ENCODE measurements at places on chromosomes 1 and 21.

- no peak for DNase-seq
Observed at GRCh38 chr21:24097181-24097580, 1510.1 kb downstream of the MRPL39 start.

GRCh38 chr1:85047144-85047471 is 1.2 kb downstream of the MCOLN3 start:
- DNase-seq = no peak

DNA sequence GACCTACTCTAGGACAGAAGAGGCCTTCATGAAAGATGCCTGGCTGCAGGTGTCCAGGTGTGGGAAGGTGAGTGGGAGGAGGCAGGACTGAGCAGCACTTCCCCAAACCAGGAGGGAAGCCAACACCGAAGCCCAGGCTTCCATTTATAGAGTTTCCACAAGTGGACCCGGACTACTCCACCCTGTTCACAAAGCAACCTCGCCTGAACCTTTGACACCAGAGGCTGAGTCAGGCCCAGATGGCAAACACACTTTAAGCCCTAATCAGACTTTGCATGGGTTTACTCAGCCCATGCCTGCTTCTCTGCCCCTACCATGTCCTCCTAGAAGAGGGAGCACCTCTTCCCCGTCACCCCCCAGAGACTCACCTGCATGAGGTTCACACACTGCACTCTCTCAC is 14.0 kb downstream of the PRR9 start:
- DNase-seq = no peak

- no peak for DNase-seq
Observed at GRCh38 chr1:102262994-102263393, 266.3 kb upstream of the OLFM3 start.

GRCh38 chr1:70140894-70141293 is 64.5 kb downstream of the LRRC40 start:
- no peak for DNase-seq

DNA sequence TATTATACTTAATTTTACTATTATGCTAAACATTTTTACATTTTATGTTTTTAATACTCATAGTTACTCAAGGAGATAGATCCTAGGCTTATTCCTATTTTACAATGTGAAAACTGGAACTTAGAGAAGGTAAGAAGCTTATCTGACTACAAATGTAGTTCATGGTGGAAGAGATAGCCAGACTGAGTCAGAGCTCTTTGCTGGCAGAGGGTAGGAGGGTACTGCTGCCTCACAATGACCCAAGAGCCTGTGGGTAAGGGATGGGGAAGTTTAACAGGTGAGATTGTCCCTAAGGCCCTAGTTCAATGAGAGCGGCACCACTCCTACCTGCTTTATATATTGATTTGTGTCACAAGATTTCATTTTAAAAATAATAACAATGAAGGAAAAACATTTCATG is 34.1 kb upstream of the NEK7 start:
- DNase-seq = no peak

DNA sequence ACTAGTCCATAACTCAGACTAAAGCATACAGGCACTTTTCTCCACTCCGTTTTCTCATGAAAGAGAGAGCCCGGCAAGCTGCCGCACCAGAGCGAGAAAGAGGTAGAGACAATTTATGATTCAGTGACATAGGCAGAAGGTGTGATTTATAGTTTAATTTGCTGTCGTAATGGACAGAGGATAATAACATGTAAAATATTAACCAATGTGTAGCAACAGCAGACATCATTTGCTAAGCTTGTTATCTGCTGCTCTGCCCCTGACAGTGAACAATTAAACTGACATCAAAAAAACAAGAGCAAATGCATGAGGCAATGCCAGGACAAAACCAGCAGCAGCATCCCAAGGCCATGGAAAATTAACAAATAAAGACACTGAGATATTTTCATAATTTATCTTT is 214.0 kb downstream of the ATG4C start:
- DNase-seq = no peak

DNA sequence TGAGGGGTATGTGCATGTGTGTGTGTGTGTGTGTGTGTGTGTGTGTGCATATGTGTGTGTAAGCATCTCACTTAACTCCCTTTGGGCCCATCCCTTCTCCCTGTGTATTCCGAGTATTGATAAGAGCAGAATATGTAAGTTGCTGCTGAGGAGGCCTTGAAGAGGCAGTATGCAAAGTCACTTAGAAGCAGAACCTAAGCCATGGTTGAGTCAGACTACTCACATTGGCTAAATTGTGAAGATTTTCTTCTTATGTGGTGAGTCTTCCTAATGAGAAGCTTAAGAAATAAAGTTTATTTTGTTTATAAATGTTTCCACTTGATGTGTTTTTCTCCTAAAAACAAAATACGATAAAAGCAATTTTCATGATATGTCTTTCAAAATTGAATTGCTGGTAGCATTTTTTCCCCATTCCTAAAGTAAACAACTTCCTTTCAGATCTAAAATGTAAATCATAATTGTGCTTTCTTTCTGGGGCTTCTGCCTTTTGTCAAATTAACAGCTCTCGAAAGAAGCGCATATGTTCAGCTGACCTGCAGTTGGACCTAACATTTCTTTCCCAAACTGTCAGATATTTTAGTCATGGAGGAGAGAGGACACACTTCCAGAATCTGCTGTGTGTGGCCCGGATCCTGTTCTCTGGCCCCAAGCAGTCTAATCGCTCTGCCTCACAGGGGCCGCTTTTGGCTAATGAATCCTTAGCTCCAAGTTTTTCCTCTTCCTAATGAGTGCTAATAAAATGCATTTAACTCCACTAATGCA is 284.0 kb downstream of the DUSP10 start:
- DNase-seq = no peak

DNA sequence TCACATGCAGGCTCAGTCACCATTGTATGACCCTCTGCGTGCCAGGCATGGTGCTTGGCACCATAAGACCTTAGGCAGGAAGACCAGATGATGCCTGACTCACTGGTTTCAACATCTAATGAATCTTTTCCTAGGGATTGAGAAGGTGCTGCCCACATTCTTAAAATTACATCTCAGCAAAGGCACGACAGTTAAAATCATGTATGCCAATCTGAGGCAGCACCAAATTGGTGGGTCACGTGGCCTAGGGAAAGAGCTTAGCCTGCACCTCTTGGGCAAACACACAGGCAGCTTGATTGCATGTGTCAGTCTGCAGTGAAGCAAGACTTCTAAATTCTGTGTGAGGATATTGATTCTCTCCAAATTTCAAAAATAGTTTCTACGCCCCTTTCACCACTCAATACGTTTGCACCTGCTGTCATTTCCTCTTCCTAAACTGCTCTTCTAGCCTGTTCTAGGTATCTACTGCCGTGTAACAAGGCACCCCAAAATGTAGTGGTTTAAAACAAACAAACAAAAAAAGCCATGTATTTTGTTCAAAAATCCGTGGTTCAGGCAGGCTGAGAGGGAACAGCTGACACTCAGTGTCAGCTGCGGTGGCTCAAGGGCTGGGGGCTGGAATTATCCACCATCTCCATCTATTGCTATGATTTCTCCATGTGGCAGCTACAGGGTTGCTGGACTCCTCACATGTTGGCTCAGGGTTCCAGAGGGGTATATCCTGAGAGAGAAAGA is 160.2 kb upstream of the FGGY start:
- no peak for DNase-seq

DNA sequence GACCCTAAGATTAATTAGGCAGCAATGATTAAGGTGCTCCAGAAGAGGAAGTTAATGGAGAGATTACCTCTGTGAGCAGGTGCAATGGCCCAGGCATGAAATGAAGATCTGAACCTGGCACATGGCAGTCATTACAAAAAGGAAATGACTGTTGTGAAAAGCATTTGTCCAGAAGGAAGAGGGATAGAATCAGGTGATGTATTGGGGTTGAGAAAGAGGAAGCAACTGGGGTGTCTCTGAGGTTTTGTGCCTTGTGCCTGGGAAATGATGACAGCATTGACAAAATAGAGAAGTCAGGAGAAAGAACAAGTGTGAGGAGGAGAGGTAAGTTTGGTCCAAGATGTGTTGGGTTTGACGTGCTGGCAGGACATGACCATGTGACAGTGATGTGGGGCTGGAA is 5.6 kb downstream of the CRCT1 start:
- DNase-seq = no peak

DNA sequence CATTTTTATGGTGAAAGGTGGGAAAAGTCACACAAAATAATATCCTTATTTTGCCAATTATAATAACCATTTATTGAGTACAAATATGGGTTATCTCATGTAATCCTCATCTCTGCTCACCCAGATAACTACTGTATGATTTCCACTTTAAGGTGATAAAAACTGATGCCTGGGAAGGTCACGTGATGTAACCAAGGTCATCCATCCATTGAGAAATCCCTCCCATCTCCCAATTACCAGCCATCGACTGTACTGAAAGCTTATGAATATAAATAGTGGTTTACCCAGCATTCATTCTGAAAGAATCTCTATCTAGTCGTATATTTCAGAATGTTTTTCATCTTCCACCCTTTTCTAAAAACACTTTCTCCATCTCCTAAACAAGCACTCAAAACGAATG is 55.0 kb upstream of the IFNAR2 start:
- no peak for DNase-seq

DNA sequence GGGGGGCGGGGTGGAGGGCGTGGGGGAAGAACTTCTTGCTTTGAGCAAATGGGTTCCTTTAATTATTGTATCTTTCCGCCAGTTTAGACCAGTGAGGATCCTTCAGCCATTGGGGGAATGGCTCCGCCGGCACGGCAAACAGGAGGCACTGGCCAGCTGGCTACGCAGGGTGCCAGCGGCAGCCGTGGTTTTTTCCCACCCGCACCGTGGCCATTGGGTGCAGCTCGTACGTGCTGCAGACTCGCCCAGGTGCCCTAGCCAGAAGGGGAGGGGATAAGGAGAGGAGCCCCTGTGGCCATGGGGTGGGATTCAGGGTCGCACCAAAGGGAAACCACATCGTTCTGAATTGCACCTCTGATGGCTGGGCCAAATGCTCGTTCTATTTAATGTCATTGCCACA is 65.6 kb downstream of the RGSL1 start:
- DNase-seq = no peak

DNA sequence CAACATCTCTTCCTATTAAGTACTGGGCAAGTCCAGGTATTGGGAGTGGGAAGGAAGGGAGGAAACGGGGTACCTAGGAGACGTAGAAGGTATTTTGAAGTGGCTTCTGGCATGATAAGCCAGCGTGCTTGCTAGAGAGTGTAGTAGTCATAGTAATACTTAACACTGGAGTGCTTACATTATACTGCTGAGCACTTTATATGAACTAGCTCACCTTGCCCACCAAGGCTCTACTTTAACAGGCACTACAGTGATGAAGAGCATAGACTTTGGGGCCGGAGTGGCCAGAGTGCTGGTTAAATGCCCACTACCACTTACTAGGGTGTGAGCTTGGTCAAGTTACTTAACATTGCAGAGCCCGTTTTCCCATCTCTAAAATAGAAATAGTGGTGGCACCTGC is 61.7 kb downstream of the ACP6 start:
- DNase-seq = no peak

GRCh38 chr1:10193288-10193687 is 17.1 kb upstream of the KIF1B start:
- DNase-seq = no peak

DNA sequence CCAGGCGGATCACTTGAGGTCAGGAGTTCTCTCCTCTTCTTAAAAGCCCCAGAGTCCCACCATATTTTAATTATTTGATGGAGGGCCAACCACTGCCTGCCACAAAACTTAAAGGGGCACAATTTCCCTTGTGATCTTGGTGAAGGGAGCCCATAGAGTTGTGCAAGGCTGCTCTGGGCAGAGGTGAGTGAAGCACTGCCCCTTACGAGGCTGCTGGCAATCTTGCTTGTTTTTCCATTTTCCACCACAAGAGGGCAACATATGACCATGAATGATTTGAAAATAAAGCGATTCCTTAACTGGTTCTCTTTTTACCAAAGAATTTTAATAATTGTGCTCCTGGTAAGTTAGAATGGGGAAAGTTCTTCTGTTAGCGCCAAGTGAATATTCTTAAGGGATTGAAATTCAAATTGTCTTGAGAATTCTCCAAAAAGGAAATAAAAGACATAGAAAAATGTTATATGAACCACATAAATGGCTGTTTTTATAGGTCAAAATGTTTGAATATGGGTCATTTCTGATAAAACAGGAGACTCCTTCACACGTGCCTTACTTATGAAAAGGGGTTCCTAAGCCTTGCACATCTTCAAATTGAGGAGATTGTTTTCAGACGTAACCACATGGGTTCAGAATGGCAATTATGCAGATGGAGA is 22.7 kb downstream of the PGM1 start:
- peak; percentile 69 for DNase-seq

GRCh38 chr1:86960548-86960947 is 46.1 kb downstream of the HS2ST1 start:
- no peak for DNase-seq

DNA sequence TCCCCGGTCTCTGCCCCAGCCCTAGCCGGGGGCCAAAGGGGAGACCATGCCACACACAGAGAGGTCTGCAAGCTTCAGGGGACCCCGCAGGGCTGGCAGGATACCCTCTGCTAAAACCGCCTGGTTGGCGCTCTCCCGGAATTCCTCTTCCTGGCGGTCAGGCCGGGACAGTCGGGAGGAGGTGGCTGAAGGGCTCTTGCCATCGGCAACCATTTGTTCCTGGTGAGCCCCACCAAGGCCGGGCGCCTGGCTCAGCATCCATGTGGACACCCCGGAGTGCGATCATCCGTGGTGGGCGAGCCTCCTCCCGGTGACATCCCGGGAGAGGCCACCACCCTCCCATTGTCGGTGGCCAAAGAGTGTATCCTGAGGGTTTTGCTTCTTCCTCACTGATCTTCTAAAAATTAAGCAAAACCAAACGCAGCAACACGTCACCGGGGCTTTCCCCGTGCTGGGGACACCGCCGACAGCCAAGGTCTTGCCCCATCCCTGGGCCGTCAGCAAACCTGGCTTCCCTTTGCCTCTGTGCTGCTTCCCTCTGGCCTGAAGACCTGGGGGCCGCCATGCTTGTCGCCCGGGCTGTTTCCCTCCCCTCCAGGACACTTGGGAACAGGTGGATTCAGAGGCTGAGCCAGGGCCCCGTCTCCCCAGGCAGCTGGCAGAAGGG is 59.1 kb upstream of the TTC34 start:
- DNase-seq = no peak

GRCh38 chr21:45528028-45528705 is 14.1 kb downstream of the SLC19A1 start:
- DNase-seq = no peak
